ENCODE measurements at places on chromosomes 1 and 21.

DNA sequence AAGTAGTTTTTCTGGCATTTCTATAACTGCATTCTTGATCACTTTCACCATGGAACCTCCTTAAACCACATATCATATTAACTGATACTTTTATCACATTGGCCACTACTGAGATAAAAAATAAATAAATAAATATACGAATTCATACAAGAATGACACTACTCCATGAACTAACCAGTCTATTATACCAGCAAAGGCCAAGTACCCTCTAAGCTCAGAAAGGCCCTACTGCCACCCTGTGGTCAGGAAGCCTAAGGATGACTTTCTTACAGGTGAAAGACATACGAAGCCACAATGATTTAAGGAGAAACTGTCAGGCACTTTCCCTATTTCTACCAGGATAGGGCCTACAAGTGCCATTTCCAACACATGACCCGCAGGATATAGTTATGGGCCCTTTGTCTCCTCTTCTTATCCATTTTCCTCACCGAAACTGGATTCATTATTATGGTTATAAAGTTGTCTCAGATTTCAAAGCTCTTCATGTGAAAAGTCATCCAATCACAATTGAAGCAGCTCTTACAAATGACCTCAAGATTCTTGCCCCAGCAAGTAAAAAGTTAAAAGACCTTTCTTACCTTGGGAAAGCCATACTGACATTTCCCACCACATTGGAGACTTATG, 23.9 kb downstream of the DNAJC8 start:
- peak; percentile 51 for DNase-seq

- peak; percentile 22 for DNase-seq
Observed at GRCh38 chr1:209513226-209513625, 70.3 kb upstream of the CAMK1G start.

GRCh38 chr1:8711873-8712412, 105.5 kb downstream of the RERE start:
- no peak for DNase-seq

- DNase-seq: no peak
Observed at GRCh38 chr1:243454328-243454997, 198.6 kb downstream of the SDCCAG8 start.

- peak; percentile 56 for DNase-seq
Observed at GRCh38 chr21:45880097-45881068, 101.2 kb upstream of the COL6A1 start.

- no peak for DNase-seq
Observed at GRCh38 chr1:147781056-147781471, 20.7 kb upstream of the GJA5 start.

- no peak for DNase-seq
Observed at GRCh38 chr1:55063577-55063942, 24.2 kb downstream of the PCSK9 start.

- no peak for DNase-seq
Observed at GRCh38 chr1:243375596-243375995, 119.8 kb downstream of the SDCCAG8 start.

Measured in large intestine (tissue), 12 donors.